CD4-positive, alpha-beta T cell treated with Interleukin-1 beta for 1 hour (primary cell): ENCODE measurements at places on chromosomes 12 and 14.
A peak's percentile ranks its signal among the peaks of the same experiment; 100 is the strongest.

DNA sequence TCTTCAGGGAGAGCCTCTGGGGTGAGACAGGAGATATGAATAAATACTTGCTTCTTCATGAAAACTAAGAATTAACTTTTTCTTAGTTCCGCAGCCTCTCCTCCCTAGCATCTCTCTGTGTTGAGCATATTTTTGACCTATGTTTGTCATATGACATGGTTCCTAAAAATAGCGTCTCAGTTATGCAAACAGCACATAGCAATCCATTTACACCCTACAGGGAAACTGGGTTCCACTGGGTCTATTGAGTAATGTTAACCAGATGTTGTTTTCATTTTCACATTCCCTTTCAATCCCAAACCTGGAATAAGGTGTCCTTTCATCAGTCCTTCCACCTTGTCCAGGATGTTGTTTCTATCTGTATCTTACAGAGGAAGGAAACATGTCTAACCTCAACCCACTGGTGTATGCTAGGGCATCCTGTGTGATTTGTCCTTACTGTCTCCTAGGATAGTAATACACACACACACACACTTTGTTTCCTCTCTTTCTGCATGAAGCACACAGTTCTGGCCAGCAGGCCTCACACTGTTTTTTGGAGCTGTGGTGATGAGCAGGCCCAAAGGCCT, 1543.5 kb downstream of the AACS start:
- DNase-seq = no peak

GRCh38 chr12:273382-273781, 10.7 kb upstream of the SLC6A13 start:
- no peak for DNase-seq

GRCh38 chr12:27005495-27005894, 8.7 kb downstream of the TM7SF3 start:
- DNase-seq = no peak

GRCh38 chr12:11543457-11544158, 105.9 kb upstream of the ETV6 start:
- DNase-seq = no peak

GRCh38 chr14:75297411-75298040, 18.9 kb downstream of the FOS start:
- DNase-seq = peak; percentile 24

DNA sequence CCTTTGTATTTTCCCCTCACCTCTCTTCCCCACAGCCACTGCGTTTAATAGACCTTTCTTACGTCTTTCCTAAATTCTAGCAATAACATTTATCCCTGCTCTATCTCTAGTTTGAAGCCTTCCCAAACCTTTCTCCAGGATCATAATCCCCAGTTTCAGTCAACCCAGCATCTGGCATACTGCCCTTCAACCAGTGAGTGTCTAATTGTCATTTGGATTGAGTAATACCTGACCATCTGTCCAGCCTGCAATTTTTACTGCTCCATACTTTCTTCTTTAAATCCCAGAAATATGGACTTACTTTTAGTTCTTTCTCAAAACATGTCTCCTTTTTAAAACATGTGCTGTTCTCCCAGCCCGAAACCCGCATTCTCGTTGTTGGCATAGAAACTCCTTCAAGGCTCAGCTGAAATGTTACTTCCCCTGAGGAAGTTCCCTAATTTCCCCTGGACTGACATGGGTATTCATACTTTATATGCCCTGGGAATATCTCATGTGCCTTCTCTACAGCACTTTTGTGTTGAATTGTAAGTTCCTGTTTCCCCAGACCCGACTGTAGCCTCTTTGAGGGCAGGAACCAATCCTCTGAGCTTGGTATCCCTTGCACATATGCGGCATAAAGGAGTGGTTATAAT, 65.1 kb upstream of the ETV6 start:
- DNase-seq = no peak

- peak; percentile 71 for DNase-seq
These were observed 8.0 kb upstream of the EVL start for GRCh38 chr14:100056964-100057795.

DNA sequence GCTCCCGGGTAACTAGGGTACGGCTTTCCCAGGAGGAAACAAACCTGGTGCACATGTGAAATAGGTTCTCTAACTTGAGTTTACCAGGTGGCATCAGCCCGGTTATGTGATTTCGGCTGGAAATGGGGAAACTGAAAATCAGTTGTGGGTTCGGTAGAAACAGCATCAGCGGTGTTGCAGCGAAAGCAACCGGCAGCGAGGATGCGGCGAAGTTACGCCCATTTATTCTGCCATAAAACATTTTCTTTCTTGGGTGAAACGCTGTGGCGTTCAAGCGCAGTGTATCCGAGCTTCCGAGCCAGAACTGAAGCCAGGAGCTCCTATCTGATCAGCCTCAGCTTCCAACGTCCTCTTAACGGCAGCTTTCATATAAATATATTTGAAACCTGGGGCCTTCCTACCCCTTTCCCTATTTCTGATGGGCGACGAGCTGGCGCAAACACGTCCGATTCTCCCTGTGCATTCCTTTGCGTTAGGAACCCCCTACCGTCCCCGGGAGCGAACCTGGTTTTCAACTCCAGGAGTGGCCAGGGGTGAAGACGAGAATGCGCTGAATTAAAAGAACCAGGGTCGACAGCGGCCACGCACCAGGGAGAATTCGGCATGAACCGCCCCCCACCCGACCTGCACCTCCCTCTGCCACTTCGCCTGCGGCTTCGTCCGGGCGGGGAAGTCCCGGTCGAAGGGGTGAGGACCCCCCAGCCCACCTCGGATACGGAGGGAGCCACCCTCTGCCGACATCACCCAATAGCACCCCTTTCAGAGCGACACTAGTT, 1.6 kb downstream of the DPF3 start:
- DNase-seq = no peak

- DNase-seq = no peak
These were observed 9.2 kb downstream of the PSMC6 start for GRCh38 chr14:52716155-52716554.

DNA sequence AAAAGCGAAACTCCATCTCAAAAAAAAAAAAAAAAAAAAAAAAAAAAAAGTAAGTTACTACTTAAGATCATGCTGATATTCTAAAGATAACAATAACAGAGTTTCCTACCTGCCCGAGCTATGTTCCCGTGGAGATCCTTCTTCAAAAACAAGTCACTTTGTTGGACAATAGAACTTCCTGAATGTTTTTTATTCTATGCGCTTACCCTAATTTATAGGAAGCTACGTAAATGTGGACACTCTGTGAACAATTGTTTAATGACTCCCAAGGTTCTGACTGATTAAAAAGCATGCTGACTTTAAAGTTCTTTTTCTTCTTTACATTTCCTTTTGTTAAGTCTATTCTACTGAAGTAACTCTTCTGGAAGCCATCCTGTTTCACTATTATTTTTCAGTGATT, 52.5 kb downstream of the FGD4 start:
- DNase-seq = no peak

DNA sequence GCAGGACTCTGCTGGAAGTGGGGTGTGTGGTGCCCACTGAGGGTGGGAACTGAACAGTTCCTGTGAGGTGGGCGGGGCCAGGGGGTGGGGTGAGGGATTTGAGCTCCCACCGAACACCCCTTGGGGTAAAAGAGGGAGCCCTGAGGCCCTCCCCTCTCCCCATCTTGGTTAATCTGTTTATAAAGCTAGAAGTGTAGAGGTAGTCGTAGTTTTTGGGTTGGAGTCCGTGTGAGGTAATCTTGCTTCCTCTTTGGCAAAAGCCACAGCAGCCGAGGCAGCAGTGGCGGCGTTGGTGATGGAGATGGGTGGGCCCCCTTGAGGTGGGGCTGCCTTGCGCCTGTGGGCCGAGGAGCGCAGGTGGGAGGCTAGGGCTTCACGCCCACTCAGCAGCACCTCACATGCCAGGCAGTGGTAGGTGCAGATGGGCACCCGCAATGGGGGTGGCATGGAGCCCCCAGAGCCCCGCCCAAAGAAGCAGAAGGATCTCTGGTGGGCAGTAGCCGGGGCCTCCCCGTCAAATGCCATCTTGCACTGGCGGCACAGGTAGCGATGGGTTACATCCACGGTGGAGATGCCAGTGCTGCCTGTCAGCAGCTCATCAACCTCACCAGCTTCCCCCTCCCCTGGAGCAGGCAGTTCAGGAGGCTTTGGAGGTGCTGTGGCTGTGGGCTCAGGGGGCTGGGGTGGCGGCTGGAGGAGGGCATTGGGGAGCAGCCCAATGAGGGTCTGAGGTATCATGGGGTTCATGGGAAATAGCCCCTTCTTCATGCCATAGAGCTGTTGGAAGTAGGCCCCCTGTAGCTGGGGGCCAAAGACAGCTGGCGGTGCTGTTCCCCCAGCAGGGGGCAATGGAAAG, 29.6 kb downstream of the ZFHX2 start:
- no peak for DNase-seq

- DNase-seq = no peak
These were observed 35.9 kb upstream of the FOS start for GRCh38 chr14:75242546-75243273.

GRCh38 chr14:90842726-90843125, 26.5 kb upstream of the TTC7B start:
- no peak for DNase-seq

- DNase-seq = no peak
These were observed 10.8 kb downstream of the PITPNM2 start for GRCh38 chr12:123139926-123140675.

DNA sequence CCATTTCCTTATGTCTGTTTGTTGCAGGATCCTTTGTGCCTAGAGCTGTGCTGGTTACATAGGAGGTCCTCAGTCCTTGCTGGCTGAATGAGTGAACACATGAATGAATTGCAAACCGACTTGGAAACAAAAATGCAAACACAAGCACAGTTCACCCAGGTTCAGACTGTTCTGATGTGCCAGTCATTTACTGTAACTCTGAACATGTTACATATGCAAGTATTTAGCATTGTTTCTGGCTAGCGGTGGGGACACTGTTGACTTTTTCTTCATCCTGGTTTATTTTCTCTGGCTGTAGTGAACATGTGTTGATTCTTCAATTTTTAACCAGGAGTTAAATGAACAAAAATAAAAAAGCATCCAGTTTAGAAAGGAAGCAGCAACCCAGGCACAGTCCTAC, 33.4 kb downstream of the TSPAN9 start:
- no peak for DNase-seq

GRCh38 chr12:56046027-56046780, 4.5 kb downstream of the RPS26 start:
- DNase-seq = no peak

GRCh38 chr14:106665814-106666213, 1139.4 kb downstream of the TMEM121 start:
- DNase-seq = no peak
